ENCODE measurements at places on chromosomes 12 and 14.

GRCh38 chr14:24372701-24373416 is 4.9 kb downstream of the NFATC4 start:
- no peak for DNase-seq

DNA sequence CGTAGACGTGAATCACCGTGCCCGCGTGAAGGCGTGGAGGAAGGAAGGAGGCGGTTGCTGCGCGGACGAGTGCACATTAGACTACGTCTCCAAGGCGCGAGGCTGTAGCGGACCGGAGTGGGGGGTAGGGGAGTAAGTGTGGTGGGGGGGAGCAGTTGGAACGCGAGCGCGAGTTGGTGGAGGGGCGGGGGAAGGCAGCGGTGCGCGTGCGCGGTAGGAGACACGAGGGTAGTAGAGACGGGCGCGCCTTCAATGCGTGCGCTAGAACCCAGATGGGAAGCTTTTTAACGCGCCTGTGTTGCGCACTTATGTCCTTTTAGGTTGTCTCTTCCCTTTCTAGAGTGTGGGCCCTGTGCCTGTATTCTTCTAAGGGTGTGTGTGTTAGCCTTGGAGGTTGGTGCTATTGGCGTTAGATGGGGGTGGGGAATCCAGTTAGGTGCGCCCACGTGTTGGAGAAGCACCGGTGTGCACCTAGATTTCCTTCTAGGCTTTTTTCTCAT is 604 bp downstream of the EIF4B start:
- DNase-seq, result peak; percentile 82

- no peak for DNase-seq
These were observed 28.1 kb upstream of the ZNF740 start for GRCh38 chr12:53152390-53152789.

GRCh38 chr14:61470261-61470960 is 149.0 kb downstream of the PRKCH start:
- DNase-seq, result peak; percentile 37

DNA sequence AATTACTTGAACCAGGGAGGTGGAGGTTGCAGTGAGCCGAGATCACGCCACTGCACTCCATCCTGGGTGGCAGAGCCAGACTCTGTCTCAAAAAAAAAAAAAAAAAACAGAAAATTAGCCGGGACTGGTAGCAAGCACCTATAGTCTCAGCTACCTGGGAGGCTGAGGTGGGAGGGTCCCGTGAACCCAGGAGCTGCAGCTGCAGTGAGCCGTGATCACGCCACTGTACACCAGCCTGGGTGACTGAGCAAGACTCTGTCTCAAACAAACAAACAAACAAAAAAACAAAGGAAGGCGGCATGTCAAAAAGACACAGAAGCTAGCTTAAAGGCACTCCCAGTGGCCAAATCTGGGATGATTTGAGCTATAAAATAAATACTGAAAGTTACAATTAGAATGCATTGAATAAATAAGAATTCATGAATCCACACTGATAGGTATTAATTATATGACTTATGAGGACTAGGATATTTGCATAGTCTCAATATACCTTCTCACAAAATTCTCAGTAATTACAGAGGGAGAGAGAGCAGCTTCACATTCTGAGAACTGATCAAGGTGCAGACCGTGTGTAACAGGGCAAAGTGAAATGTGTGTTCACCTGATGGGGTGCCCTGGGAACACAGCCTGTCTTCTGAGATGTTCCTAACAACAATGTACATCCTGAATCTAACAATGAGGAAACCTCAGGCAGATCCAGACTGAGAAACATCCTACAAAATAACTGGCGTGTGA is 42.7 kb upstream of the GPR132 start:
- DNase-seq, result no peak

All from iPS-NIHi11 (cell line).